ENCODE measurements at places on chromosomes 16 and 17.

- no peak for DNase-seq
Observed at GRCh38 chr16:4649744-4650442, 25.3 kb downstream of the MGRN1 start.

- DNase-seq, result no peak
Observed at GRCh38 chr16:76959166-76959565, 231.8 kb upstream of the MON1B start.

DNA sequence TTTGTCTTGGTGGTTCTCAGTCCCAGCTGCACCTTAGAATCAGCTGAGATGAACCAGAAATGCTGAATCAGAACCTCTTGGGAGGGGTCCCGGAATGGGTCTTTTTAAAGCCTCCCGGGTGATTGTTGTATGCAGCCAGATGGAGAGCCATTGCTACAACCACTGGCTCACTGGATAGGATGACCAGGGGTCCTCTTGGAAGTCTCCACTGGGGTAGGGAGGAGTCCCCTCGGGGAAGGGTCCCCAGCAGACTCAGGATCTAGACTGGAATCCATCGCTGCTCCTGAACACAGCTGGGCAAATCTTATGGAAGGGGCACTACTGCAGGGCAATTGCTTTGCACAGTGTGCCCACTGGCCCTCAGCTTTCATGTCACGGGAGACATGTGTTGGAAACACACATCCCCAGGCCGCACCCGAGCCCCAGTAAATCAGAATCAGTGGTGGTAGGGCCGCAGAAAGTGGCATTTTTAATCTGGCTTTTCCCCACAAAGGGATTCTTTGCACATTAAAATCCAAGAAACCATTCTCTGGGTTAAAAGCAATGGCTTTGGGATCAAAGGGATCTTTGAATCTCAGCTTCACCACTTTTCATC is 117.3 kb downstream of the IRX5 start:
- no peak for DNase-seq

- DNase-seq, result no peak
Observed at GRCh38 chr17:8916466-8916865, 49.0 kb upstream of the PIK3R6 start.

DNA sequence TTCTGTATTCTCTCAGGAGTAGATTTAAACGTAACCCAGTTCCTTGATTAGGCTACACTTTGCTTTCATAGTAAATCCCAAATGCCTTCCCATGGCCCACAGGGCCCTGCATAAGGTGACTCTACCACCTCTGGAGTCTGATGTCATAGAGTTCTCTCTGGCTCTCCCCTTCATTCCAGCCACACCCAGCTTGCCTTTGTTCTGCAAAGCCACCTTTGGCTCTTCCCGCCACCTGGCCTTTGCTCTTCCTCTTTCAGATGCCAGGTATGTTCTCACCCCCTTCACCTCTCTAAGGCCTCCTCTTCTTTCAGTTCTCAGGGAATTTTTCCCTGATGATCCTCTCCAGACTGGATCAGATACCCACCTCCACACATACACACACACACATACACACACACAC is 141.3 kb upstream of the HSBP1 start:
- DNase-seq, result no peak

GRCh38 chr17:76812263-76812662 is 55.9 kb upstream of the MGAT5B start:
- no peak for DNase-seq

DNA sequence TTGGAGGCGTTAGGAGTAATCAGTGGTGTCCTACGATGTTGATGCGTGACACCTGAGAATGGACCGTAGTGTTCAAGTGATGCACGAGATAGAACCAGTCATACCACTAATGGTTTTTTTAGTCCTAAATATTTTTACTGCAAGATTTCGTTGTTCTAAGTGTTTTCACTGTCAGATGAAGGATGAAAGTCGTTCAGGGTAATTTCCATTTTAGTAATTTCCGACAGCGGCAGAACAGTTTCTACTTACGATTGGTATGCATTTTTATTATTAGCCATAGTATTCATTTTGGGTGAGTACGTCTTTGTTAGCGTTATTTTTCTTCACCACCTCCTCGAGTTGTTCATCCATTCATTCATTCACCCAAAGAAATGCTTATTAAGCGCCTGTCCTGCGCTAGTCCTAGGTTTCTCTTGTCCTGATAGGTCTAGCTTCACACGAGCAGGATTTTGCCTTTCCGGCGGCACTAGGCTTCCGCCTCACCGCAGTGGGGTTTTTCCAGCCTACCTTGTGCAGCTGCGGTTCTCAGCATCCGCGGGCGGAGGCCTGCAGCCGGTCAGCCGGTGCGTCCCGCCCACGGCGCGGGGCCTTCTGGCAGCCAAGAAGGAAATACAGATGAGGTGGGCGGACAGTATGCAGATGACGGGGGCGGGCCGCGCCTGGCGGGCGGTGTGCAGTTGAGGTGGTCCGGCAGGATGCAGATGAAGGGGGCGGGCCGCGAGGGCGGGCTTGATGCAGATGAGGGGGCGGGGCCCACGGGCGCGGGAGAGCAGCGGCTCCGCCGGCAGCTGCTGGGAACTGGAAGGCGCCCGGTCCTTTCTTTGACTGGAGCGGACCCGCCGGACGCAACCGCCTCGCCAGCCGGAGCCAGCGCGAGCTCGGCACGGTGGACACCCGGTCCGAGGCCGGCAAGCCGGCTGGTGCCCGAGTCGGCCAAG is 146.4 kb downstream of the SPECC1 start:
- DNase-seq, result peak; percentile 61

DNA sequence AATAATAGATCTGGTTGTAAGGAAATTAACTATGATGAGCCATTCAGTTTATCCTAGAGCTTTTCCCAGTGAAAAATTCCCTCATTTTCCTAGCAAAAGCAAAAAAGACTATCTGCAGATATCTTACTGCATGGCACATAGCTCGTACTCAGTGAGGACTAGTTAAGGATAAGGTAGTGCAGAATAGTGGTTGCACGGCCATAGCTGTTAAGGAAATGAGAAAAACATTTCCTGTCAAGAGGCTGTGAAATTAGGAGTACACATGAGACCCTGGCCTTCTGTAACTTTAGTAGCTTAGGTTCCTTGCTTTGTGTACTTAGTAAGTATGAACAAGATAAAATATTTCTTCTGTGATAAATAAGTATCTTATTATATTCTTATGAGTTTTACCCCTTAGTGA is 10.3 kb downstream of the KAT7 start:
- DNase-seq, result no peak

GRCh38 chr16:55563797-55564196 is 2.7 kb upstream of the CAPNS2 start:
- DNase-seq, result no peak

GRCh38 chr16:2023092-2024031 is 3.3 kb upstream of the NHERF2 start:
- no peak for DNase-seq

DNA sequence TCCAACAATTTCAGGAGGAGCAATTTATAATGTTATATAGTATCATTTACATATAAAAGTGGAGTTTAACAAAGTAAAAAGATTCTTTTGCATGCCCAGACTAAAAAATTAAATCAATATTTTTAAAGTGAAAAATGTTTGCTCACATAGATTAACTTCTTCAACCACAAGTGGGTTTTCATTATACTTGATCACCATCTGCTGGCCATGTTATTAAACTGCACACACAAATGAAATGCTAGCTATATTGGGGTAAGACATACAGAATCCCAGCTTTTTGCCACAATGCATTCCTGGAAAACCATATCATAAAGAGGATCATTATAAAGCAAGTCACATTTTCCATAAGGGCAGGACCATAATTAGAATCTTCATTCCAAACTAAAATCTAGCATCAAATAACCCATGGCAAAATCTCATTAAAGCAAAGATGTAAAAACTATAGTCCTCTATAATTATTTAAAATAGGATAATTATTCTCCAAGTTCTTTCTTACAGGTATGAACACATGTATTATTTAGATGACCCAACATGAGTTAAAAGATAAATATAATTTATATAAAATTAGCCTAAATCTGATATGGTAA is 26.3 kb downstream of the CEP112 start:
- no peak for DNase-seq

DNA sequence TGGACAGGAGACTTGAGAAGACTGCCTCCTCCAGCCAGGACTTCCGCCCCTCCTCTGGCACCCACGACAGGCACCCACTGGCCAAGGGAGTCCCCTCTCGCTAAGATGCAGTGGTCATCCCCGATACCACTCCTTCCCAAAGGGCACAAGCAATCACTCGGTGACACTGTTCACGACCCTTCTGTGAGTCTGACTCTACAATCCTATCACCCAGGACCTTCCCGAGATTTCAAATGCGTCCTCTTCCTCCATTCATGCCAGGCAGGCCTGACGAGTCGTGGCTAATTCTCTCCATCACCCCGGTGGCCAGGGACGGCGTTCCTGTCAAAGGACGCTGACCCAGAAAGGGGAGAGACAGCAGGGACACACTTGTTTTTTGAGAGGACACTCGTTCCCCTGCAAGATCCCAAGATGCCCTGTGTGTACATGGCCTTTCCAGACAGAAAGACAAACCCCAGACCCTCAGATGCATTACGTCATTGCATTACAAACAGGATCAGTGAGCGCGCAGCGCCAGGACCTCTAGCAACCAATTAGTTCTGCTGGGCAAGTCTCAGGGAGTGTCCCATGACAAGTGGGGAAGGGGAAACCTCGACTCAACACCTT is 12.2 kb downstream of the FBXO31 start:
- DNase-seq, result no peak

DNA sequence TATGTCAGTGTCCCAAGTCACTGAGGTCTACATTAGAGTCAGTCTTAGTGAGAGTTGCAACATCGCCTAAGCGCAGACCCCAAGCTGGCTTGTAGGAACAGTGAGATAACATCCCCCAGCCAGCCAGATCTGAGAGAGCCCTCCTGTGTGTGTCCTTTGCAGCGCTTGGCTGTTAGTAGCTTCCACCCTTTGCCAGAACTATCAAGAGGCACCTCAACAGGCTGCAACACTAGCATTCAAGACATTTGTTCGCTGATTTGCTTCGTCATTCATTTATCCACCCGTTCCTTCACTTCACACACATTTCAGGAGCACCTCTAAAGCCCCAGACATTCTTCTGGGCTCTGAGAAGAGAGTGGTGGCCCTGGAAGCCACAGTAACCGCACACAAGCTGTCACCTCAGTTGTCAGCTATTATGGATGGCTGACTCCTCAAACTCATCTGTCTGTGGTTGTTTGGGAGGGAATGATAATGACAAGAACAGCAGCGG is 289.6 kb downstream of the WWOX start:
- no peak for DNase-seq

DNA sequence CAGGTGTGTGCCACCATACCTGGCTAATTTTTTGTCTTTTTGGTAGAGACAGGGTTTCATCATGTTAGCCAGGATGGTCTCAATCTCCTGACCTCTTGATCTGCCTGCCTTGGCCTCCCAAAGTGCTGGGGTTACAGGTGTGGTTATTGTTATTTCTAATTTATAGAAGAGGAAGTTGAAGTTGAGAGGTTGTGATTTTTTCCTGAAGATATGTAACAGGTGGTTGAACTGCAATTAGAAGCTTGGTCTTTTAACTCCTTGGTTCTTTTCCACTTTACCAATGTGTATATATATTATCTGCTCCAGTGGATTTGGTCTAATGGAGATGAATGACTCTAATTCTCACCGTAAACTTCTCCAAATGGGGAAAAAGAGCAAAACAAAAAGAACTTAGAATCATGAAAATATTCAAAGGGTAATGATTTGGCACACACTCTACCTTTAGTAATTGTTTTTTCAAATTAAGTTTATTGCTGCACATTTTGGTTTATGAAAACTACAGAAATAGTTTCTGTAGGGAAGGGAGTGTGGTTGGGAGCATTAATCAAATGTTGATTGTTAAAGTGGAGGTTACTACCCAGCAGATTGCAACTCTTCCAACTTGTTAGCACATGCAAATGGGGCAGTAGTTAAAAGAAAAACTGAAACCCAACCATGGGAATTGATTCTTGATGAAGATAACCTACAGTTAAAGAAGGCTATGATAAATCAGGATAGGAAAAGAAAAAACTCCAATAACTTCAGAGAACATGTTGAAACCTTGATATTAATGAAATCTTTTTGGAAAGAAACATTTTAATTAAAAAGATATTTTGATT is 1.8 kb upstream of the KRT10 start:
- DNase-seq, result no peak

DNA sequence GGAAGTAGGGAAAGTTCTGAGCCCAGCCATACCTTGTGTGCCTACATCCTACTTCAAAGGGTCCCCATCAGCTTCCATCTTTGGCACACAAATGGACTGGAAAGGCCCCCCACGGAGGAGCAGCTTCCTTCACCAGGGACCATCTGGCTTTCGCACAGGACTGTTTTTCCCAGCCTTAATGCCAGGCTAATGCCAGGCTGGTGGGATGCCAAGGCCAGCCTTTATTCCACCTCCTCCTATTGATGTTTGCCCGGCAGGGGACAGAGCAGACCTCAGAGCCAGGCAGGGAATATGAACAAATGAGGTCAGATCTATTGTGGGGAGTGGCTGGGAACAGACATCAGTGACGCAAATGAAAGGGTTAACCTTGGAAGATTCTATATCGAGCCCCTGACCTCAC is 5.7 kb downstream of the GPR179 start:
- DNase-seq, result no peak

DNA sequence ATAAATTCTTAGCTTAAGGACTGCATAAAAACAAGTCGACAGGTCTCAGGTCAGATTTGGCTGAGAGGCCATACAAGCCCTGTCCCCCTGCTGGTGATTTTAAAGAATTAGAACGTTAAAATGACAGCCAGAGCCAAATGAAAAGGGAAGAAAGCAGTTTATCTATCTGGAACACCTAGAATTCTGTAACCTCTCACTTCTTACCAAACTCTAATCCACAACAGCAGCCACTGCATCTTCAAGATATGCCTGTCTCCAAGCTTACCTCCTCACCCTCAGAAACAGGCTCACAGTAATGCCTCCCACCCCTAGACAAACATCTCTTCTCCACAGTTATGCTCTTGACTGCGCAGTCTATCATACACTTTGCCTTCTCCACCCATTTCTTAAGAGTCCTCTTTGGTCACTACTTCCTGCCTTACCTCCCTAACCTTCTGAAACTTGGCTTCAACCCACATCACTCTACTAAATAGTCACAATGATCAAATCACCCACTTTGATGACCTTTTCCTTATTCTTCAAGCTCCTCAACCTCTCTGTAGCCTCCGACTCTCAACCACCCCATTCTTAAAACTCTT is 14.2 kb downstream of the ANKFY1 start:
- DNase-seq, result no peak

DNA sequence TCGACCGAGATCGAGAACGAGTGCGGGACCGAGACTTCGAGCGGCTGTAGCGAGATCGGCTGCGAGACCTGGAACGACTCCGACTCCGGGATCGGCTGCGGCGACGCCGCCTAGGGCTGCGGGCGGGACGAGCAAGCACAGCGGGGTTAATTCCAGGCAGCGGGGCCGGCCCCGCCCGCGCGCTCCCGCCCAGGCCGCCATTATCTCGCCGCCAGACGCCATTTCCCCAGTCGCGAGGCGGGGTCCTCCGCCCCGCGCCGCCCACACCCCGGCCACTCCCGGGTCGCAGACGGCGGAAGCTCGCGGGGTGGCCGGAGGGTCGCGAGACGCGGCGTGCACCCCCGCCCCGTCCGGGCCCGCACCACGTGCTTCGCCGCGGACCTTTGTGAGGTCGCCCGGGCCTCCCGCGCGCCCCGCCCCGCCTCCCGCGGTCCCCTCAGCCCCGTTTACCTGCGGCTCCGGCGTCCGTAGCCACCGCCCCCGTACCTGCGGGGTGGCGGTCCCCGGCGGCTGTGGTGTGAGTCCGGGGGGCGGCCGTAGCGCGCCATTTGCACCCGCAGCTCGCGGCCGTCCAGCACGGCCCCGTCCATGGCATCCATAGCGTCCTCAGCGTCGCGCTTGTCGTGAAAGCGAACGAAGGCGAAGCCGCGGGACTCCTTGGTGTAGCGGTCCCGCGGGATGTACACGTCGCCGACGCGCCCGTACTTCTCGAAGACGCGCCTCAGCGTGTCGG is 616 bp downstream of the SRSF2 start:
- no peak for DNase-seq
